Activated naive CD4-positive, alpha-beta T cell (primary cell): ENCODE measurements at places on chromosomes 3 and 15.

DNA sequence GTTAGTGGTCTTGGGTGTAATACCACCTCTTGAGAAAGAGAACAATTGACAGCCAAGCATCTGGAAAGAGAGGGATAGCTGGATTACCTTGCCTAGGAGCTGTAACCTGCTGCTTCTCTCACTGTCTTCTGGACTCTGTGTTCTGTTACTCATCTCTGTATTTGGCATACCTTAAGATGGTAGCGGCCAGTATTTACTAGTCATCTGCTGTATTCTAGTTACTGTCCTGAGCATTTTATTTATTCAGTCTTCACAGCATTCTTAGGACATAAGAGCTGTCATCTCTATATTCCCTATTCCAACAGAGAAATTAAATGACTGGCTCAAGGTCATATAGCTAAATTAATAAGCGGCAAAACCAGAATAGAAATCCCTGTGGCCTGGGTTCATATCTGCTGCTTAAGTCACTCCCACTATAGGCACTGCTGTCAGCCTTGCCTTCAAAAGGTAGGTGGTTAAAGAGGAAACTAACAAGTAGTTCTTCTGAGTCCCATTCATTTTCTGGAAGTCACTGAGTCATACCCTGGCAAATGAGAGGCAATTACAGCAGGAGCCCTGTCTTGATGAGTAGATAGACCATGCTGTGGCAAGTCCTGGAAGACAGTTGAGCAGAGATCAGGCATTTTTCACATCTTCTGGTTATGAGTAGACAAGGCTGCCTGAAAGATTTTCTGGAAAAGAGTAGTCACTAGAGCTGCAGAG, 68.2 kb downstream of the RAB7A start:
- no peak for DNase-seq

DNA sequence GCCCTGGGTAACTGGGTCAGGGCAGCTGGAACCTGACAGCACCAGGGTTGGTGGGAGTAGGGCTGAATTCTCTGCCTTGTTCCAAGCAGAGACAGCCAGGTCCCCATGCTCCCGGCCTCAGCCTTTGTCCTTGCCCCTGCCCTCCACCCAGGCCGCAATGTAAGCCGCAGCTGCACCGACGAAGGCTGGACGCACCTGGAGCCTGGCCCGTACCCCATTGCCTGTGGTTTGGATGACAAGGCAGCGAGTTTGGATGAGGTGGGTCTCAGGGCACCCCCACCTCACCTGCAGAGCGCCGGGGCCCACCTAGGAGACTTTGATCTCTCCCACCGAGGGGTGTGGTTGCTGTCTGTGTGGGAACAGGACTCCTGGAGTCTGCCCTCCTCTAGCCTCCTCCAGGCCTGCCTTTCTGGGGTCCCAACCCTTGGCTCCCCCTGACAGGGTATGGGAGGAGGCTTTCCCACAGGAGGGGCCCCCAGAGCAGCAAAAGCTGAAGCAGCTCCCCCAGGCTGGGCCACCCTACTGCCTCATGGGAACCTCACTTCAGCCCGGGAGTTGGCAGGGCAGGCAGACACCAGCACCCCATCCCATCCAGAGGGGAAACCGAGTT, 23.4 kb downstream of the VIPR1 start:
- no peak for DNase-seq

- DNase-seq: no peak
Measured at GRCh38 chr3:122513386-122514122, 1.2 kb downstream of the KPNA1 start.

DNA sequence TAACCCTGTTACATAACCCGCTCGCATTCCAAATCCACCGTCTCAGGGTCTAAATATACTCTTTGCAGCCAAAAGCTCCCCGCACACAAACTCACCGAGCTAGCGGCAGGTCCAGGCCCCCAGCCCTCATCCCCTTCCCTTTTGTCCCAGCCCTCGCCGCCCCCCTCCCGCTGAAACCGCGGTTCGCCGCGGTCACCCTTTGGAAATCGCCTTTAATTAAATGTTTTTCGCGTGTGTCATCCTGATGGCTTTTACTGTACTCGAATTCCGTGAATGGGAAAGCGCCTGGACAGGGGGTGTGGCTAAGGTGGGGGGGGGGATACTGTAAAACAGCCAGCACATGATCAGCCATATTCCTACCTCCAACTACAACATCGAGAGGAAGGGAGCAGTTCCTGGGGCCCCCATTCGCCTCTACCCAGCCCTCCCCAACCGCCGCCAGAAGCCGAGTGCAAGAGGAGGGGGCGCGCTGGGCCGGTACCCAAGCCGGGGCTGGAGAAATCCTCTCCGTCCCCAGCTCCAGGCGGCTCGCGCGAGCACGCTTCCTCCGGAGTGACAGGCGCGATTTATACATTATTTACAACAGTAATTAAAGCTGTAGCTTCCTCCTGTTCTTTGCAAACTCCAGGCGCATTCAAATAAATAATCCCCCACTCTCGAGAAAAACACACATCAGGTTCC, 1.7 kb downstream of the RORA start:
- no peak for DNase-seq

- no peak for DNase-seq
Measured at GRCh38 chr3:98564282-98565005, 29.0 kb downstream of the CPOX start.

GRCh38 chr3:117165601-117166051, 456.0 kb downstream of the TUSC7 start:
- no peak for DNase-seq

DNA sequence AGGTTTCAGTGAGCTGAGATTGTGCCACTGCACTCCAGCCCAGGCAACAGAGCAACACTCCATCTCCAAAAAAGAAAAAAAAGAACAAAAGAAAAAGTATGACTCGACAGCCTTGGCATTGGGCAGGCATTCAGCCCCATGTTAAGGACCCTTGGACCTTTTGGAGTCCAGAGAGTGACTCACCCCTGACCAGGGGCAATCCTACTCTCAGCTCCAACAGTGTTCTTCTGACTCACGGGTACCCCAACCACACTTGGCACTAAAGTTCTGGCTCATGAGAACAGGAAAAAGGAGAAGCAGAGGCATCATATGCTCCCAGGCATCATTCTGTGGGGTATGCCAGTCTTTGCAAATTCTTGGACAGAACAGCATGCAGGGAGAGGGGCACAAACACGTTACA, 252.4 kb upstream of the HES1 start:
- no peak for DNase-seq

DNA sequence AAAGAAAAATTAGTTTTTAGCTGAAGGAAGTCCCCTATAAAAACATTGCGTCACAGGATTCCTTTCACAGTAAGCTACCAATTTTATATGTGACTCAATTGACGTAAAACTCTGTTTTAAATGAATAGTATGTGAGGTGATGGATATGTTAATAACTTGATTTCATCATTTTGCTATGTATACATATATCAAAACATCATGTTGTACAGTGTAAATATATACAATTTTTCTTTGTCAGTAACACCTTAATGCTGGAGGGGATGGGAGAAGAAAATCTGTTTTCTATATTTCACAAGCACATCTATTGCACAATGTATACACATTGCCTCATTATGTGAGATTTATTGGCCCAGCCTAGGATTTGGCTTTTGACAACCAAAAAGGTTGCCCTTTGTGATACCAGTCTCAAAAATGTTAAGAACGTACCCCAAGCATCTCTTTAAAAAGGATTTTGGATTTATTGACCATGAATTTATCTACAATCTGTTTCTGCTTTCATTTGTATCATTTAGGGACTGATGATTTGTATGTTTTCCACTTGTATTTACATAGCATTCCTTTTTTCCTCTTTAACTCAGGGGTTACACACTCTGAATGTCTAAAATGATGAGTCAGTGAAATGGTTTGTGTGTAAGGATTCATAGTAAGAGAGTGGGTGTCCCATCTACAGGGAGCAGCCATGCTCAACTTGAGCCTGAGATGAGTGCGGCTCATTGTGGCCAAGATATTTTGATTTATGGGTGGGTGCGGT, 62.6 kb downstream of the CRTC3 start:
- DNase-seq: no peak

DNA sequence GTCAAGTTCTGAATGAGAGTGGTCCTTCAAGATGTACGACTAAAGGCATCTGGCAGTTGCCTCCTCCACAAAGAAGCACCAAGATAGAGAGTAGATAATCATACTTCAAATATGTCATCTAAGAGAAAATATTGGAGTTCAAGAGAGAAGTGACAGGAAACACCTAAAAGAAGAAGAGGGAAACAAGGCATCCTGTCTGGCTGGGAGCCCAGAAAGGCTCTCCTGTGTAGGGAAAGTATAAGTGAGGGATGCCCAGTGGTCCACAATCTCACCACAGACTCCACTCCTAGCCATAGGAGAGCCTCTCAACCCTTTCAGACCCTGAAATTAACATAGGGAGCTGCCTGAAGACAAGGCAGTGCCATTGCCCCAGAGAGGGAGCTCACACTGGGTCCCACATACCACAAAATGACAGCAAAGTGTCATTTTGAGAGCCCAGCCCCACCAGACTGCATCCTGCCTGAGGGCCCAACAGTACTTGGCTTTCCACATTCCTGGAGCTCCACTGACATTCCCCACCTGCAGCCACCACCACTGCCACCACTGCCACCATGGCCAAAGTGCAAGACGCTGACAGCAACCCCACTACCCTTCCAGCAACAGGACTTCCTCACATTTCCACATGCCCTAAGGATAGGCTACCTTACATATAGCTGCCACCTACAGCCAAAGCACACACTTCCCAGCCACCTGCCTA, 210.6 kb downstream of the ATP8B4 start:
- no peak for DNase-seq

GRCh38 chr3:106740116-106740515, 637.1 kb upstream of the CCDC54 start:
- DNase-seq: no peak

DNA sequence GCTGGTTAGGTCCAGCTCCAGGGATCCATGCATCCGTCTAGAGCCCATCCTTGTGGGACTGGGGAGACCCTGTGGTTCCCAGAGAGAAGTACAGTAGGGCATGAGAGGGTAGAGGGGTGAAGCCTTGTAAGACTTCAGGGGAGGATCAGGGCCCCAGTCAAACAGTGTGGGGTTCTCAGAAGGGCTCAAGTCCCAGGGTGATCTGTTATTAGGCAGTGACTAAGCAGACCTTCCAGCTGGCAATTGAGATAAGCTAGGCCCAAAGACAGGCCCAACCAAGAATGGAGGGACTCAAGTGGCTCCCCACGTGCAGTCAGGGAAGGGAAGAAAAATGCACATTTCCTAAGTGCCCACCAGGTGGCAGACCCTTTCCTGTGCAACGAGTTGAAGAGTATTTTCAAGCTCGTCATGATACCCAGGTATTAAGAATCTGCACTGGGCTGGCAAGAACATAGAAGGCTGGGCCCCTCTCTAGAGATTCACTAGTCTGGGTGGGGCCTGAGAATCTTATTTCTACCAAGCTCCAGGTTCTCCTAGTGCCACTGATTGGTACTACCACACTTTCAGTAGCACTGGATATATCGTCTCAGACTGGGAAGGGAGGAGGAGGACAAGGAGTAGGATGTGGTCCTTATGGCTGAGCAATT, 240.8 kb downstream of the NR1D2 start:
- DNase-seq: no peak

- DNase-seq: no peak
Measured at GRCh38 chr15:64586259-64586870, 126.0 kb downstream of the ZNF609 start.

GRCh38 chr15:67146234-67146633, 80.8 kb downstream of the SMAD3 start:
- DNase-seq: no peak

- no peak for DNase-seq
Measured at GRCh38 chr3:13559764-13560525, 11.0 kb downstream of the FBLN2 start.

- no peak for DNase-seq
Measured at GRCh38 chr3:183533412-183534132, 21.9 kb downstream of the KLHL6 start.

- no peak for DNase-seq
Measured at GRCh38 chr3:9201955-9202354, 47.5 kb downstream of the SRGAP3 start.

DNA sequence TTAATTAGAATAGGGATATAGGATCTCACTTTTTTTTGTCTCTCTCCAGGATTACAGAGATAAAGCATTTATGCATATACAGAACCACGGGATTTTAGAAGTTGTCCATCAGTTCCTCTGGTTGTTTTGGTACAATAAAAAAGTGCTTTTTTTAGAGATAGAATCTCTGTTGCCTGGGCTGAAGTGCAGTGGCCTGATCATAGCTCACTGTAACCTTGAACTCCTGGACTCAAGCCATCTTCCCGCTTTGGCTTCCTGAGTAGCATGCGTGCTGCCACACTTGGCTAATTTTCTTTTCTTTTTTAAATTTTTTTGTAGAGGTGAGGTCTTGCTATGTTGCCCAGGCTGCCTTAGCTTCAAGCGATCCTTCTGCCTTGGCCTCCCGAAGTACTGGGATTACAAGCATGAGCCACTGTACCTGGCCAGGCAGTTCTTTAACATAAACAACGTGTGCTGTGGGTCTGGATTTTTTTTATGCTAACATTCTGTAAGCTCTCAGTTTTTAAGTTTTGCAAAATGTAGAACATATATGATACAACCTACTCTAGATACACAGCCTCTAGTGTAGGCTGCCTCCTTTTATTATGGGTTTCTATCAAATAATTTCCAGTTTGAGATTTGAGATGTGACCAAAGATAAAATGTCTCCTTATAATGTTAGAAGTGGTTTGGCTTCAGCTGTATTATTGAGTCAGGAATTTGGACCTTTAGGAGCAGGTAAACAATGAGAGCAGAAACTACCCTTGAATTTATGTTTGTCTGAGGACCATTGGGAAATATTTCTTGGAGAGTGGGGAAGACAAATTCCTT, 57.4 kb upstream of the ULK4 start:
- DNase-seq: no peak

DNA sequence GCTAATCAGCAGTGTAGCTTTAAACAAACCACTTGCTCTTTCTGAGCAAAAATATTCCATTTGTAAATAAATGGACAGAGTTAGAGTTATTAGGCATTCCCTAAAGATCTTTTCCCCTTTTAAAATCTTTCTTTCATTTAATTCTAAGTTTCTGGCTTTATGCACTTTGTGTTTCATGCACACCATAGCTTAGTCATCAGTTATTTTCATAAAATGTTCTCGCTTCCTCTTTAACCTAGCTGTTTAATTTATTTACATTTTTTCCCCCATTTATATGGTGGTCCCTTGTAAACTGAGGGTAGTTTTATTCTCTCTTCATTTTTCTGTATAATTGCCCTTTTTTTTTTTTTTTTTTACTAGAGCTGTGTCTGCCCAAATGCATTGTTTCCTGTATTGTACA, 315.0 kb upstream of the LRRFIP2 start:
- no peak for DNase-seq

- DNase-seq: no peak
Measured at GRCh38 chr3:124793054-124793739, 62.9 kb downstream of the UMPS start.

DNA sequence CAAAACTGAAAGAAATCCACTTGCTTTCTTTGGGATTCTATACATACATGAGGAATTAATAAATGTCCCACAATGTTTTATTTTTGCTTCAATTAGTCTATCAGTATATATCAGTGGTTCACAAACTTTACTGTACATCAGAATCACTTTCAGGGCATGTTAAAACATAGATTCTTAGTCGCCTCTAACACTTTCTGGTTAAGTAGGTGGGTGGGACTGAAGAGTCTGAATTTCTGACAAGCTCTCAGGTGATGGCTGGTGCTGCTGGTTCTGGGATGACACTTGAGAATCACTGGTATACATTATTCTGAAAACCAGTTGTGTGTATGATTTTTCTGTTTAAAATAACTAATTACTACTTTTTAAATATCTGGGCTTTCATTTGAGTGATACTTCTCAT, 393.3 kb downstream of the TBC1D5 start:
- DNase-seq: no peak
